ENCODE measurements at places on chromosomes 3 and 15.
A peak's percentile ranks its signal among the peaks of the same experiment; 100 is the strongest.

DNA sequence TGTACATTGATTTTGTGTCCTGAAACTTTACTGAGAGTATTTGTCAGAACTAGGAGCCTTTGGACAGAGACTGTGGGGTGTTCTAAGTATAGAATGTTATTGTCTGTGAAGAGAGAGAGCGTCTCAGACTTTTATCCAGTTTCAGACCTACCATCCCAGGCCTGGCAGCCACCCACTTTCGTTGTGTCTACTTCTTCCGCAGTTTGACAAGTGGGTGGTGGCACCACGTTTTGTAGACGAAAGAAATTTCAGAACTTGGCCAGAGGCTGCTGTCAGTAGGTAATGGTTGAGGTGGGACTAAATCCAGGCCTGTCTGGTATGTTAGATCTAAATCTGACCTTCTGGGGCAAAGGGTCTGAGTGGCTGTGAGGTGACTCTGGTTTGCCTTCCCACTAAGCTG is 13.4 kb upstream of the TRAK1 start:
- DNase-seq, result peak; percentile 31

DNA sequence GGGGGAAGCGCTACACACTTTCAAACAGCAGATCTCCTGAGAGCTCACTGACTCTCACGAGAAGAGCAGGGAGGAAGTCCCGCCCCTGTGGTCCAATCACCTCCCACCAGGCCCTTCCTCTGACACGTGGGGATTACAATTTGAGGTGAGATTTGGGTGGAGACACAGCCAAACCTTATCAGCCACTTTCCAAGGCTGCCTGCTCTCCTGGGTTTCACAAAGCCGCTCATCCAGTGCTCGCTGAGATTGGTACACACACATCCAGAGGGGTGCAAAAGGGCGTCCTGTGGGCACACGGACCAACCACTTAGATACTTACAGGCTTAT is 23.1 kb downstream of the XXYLT1 start:
- no peak for DNase-seq

GRCh38 chr15:100696452-100696851 is 94.1 kb downstream of the ASB7 start:
- DNase-seq, result no peak

- no peak for DNase-seq
Measured at GRCh38 chr3:64488939-64489338, 198.9 kb downstream of the ADAMTS9 start.

DNA sequence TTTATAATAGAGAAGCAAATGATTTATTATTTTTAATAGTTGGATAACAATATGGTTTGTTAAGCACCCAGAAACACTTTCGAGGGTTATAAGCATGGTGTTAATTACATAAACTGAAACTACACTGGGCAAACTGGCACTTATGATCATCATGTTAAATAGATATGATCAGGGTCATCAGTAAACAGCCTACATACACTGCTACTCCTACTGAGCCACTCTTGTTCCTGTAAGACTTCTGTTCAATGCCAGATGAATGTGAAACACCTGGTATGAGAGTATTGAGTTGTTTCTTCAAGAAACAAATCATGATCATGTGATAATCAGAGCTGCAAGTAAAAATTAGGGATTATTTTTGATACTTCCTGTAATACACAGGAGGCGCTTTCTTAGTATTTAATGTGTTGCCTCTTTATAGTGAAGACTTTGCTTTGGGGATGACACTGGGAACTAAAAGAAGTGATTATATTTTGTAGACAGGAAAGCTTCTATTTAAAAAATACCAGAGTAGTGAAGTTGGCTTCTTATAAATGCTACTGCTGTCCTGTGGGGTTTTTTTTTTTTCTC is 32.3 kb upstream of the UTS2B start:
- DNase-seq, result no peak

- DNase-seq, result no peak
Measured at GRCh38 chr3:78112291-78113010, 1072.6 kb downstream of the ROBO2 start.

DNA sequence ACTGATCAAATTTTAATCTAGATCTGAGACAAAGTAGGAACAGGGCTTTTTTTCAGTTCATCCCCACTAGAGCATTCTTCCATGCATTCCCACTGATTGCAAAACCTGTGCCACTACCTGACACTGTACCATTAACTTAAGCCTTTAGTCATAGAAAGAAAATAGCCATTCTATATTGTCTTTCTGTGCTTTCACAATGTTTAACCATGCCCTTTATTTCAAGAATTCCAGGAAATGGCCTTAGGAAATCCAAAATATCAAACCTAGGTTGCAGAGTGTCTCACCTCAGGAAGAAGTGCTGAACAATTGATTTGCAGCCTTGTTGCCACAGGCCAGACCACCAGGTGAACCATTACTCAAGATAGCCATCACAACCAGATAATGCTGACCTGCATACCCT is 56.2 kb upstream of the TGFBR2 start:
- DNase-seq, result no peak

DNA sequence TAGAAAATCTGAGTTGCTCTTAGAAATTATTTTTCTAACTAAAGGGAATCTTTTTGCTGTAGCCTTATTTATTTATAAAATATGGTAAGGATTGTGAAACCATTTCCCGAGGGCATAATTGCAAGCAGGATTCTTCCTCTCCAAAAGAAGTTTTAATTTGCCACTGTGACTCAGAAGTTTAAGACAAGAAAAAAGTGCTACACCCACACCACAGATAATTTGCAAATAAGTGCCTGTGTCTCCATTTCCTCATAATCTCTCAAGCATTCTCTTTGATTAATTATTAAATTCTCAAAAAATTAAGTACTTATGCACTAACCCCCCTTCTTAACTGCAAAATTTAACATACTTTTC is 43.6 kb downstream of the RASA2 start:
- no peak for DNase-seq

GRCh38 chr15:74599156-74599555 is 16.5 kb upstream of the CLK3 start:
- no peak for DNase-seq

DNA sequence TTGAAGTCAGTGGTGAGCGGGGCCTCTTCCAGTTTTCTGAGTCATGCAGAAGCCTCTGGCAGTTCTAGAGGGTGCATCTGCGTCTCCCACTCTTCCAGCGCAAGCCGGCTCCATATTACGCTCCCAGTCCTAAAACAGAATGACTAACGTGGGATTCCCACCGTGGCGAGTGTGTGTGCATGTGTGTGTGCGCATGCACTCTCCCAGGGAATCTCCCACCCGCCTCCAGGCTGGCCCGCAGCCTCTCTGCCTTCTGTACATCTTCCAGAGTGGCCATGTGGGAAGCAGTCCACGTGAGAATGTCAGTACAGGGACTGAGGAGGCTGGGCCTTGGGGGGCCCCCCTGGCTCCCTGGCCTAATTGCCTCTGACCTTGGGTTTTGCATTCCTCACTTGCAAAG is 87.7 kb downstream of the LSM3 start:
- DNase-seq, result no peak

GRCh38 chr15:96583671-96584070 is 253.2 kb downstream of the NR2F2 start:
- DNase-seq, result no peak

Measured in activated CD4-positive, alpha-beta memory T cell treated with anti-CD3 and anti-CD28 coated beads for 36 hours (primary cell).